ENCODE measurements at places on chromosomes 1 and 21.

GRCh38 chr21:46194374-46195334 lies 10.4 kb upstream of the SPATC1L start:
- DNase-seq: no peak

DNA sequence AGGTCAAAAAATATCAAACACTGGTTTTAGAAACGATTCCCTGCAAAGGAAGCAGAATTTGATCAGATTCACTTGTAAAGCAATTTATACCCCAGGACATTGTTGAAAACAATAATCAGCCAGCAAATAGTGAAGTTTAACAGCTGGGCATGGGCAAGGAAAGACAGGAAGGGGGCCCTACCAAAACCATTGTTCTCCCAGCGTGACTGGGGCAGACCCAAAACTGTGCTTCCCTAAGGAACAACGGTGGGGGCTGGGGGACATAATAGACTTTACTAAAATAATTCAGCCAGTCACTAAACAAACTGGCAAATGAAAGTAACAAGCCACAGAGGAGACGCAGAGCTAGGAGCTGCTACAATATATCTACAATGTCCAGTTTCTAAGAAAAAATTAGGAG lies 100.2 kb downstream of the AHCTF1 start:
- DNase-seq: no peak

DNA sequence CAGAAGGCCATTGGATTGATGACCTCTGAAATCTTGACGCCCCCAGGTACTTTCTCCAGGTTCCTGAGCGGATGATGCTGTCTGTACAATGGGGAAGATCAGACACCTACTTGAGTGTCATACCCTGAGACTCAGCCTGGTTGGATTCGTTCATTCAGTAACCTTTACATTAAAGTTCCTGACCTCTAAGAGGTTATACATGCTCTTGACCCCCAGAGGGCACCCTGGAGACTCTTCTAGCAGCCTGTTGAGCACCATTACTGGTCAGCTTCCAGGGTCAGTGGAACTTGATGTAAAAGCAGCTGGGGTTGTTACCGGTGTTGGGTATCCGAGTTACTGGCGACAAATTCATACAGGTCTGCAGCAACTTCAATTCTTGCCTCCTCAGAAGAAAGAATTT lies 114.3 kb upstream of the ZNF678 start:
- DNase-seq: peak; percentile 50

DNA sequence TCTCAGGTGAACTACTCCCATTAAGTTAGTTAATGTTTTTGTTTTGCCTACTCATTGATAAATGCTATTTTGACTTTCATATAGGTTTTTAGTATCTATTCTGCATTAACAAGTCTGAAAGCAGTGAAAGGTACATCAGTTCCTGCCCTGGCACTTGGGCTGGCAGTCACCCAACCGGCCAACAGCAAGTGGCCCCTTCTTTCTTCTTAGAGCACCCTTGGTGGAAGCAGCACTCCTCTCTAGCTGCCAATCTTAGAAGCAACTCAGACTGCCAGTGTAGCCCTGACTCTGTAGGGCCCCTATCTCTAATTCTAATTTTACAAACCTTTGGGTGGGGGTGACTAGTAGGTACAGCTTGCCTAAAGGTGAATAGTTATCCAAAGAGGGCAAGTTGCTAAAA lies 155.7 kb downstream of the FGGY start:
- no peak for DNase-seq

GRCh38 chr1:193753038-193753756 lies 566.8 kb upstream of the B3GALT2 start:
- no peak for DNase-seq

GRCh38 chr1:236354330-236355147 lies 39.5 kb upstream of the EDARADD start:
- no peak for DNase-seq

GRCh38 chr1:11566042-11566850 lies 87.3 kb downstream of the DISP3 start:
- DNase-seq: no peak

GRCh38 chr1:167149793-167150491 lies 56.1 kb downstream of the STYXL2 start:
- no peak for DNase-seq

DNA sequence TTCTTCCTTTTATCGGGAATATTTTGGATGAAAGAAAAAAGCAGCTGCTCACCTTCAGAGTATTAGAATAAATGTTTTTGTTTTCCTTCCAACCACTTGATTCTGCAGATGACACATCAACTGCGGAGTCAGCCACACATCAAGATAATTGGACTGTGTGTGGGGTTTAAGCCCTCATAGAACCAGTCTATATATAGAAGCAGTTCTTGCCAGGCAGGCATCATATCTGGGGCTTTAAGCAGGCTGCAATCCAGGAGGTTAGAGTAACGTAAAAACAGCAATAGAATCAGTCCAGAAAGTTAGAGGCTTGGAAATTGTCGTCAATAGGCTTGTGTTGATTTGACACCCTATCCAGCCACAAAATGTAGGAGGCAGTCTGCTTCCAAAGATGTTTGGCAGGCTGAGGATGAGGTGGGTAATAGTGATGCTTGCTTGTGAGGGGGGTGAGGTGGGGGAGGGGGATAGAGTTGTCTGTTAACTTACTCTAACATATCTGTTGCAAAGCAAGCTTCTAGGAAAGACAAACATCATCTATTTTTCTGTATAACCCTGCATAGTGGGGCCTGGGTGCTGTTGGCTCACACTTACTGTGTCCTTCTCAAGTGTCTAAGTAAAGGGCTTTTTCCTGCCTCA lies 64.8 kb downstream of the PEX14 start:
- no peak for DNase-seq

DNA sequence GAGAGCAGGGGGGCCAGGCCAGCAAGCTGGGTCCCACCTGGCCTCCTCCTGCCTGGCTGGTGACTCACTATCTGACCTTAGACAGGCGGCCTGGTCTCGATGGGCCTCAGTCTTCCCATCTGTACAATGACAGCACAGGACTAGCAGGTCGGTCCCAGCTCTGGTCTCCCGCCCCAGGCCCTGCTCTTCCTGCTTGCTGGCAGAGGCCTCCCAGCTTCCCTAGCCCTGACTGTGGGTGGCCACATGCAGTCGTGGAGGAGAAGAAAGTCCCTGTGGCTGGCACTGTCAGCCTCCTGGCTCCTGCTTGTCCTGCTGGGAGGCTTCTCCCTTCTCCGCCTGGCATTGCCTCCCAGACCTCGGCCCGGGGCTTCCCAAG lies 817 bp downstream of the EXTL1 start:
- no peak for DNase-seq

DNA sequence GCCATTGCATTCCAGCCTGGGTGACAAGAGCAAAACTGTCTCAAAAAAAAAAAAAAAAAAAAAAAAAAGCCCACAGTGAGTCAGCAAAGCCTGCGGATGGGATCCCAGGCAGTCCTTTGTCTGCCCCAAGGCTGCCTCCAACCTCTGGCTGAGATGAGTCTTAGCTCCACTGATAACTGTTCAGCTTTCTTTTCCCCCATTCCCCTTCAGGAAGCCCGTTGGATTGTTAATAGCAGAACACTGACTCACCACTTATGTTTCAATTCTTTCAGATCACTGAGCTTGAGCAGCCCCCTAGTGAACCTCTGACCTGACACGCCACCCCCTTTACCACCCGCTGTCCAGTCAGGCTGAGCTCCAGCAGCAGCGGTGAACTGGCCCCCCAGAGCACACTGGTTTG lies 57.5 kb downstream of the ERG start:
- DNase-seq: no peak

- DNase-seq: peak; percentile 72
Observed at GRCh38 chr1:161044908-161045735, 655 bp downstream of the USF1 start.

DNA sequence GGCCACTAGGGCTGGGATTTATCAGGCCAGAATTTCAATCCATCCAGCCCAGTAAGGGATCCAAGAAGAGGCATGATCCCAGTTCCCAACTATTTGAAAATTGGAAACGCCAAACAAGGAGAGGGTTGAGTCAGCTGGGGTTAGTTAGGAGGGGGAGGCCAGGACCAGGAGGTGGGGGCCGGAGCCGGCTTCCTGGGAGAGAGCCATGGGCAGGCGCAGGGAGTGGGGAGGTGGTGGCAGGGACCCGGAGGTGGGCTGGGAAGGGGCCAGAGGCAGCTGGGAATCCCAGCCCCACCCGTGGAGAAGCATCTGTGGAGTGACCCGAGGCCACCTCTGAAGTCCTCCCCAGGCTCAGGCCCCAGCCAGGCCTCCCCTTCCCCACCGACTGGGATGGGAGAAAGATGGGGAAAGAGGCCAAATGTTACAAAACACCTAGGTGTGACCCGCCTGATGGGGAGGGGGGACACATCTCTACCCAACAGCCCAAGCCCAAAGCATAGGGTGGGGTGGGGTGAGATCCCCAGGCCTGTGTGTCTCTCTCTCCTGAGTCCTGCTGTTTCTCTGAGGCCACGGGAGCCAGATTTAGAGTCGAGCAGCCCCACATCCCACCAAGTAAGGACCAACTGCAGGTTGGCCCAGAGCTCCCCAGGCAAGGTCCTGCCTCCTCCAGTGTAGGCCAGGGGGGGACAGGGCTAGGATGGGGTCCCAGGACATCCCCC lies 10.1 kb downstream of the HSPG2 start:
- no peak for DNase-seq

GRCh38 chr1:4754816-4755215 lies 100.4 kb downstream of the AJAP1 start:
- no peak for DNase-seq

DNA sequence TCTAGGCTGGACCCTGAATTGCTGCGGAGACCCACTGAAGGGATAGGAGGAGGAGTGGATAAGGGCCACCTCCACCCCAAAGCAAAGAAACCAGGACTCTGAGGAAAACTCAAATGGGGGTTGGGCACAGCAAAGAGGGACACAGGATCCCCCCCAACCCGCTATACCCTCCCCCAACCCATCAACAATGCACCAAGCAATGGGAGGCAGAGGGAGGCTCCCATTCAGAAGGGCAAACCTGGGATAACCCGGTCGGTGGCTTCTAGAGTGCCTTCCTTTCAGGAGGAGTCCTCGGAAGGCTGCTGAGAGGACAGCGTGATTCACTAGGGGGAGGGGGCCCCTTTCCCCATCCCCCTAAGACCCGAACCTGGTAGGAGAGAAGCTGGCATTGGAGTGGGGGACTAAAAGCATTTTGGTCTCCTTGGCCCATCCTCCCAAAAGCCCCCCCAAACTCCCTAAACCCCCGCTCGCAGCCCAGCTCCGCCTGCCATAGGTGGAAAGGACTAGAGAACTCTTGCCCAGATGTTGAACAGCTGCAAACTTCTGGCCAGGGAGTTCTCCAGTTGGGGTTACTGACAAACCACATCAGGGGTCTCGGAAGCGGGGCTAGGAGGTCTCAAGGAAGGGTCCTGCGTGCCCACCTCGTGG lies 1.3 kb downstream of the MEF2D start:
- DNase-seq: no peak

DNA sequence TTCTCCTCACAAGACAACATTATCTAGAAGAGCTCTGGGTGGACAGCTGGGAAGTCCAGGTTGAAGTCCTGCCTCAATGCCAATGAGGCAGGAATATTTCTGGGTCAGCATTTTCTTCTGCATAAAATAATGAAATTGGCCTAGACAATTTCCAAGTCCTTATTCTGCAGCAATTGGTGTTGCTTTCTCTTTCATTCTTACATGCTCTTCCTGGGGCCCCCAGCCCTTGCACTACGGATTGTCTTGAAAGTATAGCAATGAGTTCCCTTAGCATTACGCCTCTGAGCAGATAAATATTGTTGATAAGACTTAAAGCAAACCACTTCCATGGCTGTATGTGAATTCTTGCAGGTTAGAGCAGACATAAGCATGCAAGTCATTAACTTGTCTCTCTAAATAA lies 188.5 kb downstream of the TGFBR3 start:
- peak; percentile 68 for DNase-seq

DNA sequence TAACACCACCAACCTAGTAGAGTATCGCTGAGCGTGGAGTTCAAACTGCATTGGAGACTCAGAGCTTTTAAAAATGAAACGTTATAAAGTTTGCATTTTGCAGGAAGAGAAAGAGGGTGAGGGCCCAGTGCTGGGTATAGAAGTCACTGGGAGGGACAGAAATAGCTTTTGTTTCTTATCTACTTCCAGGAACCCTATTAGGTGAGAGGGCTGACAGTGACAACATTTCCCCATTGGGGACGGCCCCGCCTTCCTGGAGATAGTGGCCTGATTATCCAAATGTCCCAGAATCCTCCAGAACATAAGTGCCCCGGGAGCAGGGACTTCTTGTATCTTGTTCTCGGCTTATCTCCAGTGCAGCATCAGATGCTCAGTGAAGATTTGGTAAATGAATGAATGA lies 574.9 kb downstream of the PTPRU start:
- DNase-seq: no peak

- DNase-seq: no peak
Observed at GRCh38 chr1:198686069-198686728, 47.4 kb downstream of the PTPRC start.

DNA sequence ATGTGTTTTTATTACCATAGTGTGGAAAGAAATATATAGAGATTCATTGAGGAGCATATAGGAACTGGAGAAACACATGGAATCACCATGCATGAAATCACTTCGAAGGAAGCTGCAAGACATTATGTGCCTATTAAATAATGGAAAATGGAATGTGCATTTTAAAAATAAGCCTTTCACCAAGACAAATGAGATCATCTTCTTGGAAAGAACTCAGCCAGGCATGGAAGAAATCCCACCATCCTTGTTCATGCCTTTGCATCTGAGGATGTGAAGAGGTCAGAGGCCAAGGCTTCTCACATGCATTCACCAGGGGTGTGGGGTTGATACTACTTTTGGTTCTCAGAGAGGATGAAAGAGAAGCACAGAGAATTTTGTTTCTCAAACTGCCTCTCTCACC lies 50.0 kb downstream of the C1orf198 start:
- no peak for DNase-seq

DNA sequence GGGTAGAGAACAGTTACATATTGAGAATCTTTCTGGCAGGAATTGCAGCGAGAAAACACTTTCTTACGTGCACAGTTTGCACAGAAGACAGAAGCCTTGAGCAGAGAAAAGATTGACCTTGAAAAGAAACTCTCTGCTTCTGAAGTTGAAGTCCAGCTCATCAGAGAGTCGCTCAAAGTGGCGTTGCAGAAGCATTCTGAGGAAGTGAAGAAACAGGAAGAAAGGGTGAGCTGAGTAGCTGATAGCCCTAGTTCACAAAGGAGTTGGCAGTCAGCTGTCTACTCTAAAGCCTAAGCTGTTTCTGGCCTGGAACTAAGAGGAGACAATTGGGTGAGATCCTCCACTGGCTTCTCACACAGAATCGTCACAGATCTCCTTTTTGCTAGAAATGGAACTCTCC lies 20.3 kb upstream of the SH3BGRL3 start:
- no peak for DNase-seq

Measured in stimulated activated CD4-positive, alpha-beta T cell treated with anti-CD3 and anti-CD28 coated beads, Interleukin-15, amount 100 ng/mL, for 24 hours (primary cell).